ENCODE measurements at places on chromosomes 5 and 9. TPM values are rescaled to one million over a fixed set of nuclear protein-coding genes. Genes with fewer than 3 reads are reported as not detected.

Gene LTC4S
- total RNA-seq: 24.3 TPM

Gene LRRC19
- total RNA-seq: not detected

Gene SCGB3A2
- not detected for total RNA-seq

Gene TRPM6
- 0.17 TPM for total RNA-seq

Gene ENTREP1
- 16.7 TPM for total RNA-seq

Gene KIF4B
- not detected for total RNA-seq

Gene PCDHB14
- total RNA-seq: 5.4 TPM

Gene GARNL3
- 24.2 TPM for total RNA-seq

Gene IRGM
- total RNA-seq: not detected

Gene IL13
- not detected for total RNA-seq

Gene FOXD1
- total RNA-seq: not detected

Gene GNA14
- total RNA-seq: 4.3 TPM

Gene TMEM171
- not detected for total RNA-seq

Gene TYRP1
- 36.0 TPM for total RNA-seq

Gene SH3TC2
- 17.0 TPM for total RNA-seq
